Activated CD4-positive, alpha-beta T cell treated with anti-CD3 and anti-CD28 coated beads, Interleukin-2, Interleukin-6, amounts not matched to agents 100 ng/mL and 50 ng/mL, durations not matched to agents 16 hours and 8 hours (primary cell): ENCODE measurements at places on chromosomes 2 and 18.

DNA sequence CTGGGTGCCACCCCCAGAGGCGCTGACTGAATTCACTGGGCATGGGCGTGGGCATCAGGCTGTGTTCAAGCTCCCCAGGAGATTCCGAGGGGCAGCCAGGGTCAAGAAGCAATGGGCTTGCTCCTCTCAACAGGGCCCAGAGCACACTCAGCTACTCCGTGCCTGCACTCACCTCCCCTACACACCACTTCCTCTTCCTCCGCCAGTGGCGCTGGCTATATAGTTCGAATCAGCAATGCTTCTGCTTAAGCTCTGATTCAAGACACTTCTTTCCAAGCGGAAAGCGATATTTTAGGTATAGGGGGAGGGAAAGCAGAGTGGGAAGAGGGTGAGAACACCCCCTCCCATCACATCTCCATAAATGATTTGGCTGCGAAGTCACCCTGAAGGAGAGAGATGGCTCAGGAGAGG, 42.1 kb downstream of the CRACDL start:
- no peak for DNase-seq

GRCh38 chr18:74278058-74278457, 13.7 kb downstream of the CYB5A start:
- no peak for DNase-seq

DNA sequence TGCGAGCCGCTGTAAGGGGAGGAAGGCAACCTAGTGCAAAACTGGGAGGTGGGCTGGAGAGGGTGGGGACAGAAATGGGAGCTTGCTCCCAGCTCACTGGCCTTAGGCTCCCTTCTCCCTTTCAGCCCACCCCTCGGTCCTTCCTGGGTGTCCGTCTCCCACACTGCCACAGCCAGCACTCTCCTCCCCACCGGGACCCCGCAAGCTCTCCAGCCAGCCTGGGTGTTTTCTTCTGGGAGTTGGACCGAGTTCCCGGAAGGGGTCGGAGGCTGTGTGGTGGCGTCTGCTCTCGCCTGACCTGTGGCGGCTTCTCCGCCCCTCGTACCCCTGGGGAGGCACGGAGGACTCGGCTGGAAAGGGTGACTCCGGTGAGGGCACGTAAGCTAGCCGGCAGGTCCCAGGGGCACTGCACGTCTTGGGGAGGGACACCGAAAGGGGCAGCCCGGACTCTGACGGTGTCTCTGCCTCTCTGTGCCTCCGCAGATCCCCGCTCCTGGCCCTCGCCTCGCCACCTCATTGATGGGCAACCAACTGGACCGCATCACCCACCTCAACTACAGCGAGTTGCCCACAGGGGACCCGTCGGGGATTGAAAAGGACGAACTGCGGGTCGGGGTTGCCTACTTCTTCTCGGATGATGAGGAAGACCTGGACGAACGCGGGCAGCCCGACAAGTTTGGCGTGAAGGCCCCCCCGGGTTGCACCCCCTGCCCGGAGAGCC, 1.1 kb downstream of the LRATD1 start:
- no peak for DNase-seq

GRCh38 chr18:13268158-13269012, 49.8 kb downstream of the LDLRAD4 start:
- no peak for DNase-seq

DNA sequence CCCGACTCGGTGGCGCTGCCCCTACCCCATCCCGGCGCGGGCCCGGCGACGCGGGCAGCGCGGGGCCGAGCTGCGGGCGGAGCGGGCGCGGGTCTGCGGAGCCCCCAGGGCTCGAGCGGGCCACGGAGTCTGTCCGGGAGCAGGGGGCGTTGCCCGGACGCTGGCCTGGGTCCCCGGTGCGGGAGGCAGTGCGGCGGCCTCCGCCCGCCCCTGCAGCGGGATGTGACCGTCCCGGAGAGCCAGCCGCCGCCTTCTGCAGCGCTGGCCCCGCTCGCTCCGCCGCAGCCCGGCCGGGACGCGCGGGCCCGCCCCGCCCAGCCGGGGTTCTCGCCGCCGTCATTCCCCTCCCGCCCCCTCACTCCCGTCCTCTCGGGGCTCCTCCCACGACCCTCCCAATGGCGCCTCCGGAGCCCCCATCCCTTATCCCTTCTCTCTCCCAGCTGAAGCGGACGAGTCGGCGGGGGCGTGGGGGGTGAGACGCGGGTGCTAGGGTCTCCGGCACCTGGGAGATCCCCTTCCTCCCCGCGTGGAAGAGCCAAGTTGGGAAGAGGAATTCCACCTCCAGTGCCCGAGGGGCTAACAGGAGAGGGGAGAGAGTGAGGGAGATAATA, at the start of gene FNDC4:
Gene FNDC4, minus strand, starts transcription at position 257 of the 611 bp plus-strand sequence. CDS start 521 bp downstream, outside the sequence.
- no peak for DNase-seq

GRCh38 chr2:103161456-103162289, 399.8 kb downstream of the TMEM182 start:
- DNase-seq, result peak; percentile 36

GRCh38 chr2:70516596-70516995, 37.0 kb downstream of the TGFA start:
- peak; percentile 70 for DNase-seq

DNA sequence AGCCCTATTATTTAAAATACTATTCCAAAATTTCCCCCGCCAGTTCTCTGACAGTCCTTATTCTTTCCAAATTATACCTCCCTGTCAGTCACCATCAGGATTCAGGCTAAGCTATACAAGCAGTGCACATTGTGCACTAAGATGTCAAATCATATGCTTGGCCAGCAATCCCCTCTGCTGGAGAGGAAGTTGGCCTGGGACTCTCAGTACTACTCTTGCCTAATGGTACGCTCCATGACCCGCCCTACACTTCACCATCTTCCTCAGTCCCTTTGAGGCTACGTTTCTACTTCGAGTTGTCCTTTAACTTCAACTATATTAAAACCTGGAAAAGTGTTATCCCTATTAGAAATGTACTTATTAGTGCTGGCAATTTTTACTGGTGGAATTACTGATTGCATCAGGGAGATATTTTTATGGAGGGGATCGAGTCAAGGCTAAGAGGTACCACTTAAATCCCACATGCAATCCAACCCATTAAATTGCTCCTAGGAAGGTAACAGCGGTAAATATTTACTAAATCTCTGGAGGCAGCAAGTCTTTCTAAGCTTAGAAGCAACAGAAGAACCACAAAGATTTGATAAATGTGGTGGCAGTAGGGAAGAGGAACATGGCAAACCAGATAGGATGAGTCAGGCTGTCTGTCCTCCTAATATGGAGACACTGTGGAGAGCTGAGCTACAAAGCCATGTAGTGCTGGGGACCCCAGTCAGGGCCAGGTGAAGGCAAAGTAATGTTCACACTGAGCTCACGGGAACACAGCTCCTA, 2.7 kb downstream of the USP40 start:
- DNase-seq, result no peak

DNA sequence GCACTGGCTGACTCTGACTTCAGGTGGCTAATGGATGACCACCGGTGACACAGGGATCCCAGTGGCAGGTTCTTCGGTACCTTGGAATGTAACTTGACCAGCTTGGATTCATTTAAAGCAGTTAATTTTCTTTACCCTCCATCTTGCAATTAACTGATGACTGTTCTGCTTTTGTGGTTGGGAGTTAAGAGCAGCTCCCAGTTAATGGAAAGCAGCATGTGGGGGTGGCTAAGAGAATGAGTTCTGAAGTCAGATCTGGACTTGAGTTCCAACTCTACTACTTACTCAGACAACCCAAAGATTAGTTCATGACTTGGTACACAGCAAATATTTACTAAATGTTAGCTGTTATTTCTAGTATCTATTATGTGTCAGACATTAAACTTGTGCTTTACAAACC, 58.5 kb downstream of the FAM228A start:
- DNase-seq, result no peak

- DNase-seq, result peak; percentile 76
These were observed at the start of gene KLHL29 for GRCh38 chr2:23384551-23385343. Gene KLHL29, plus strand, starts transcription at chr2:23385179. Its CDS starts 177,018 bp downstream, at chr2:23562197.

- DNase-seq, result no peak
These were observed 74.4 kb downstream of the DDX18 start for GRCh38 chr2:117888897-117889296.

GRCh38 chr2:239789711-239790110, 235.4 kb downstream of the NDUFA10 start:
- no peak for DNase-seq

DNA sequence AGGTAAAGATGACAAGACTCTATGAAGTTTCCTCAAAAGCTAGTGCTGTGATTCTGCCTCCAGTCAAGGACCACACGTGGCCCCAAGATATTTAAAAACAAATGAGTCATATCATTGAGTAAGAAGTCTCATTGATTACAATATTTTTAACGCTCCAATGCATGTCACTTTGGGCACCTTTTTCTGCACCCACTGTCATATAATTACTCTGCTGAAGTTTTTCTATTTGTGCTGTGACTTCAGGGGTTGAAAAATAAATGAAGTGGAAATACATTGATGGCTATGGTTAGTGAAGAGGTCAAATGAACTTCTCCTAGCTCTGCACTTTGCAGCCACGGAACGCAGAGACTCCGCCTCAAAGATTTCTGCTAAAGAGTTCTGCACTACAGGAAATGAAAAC, 344.3 kb upstream of the KYNU start:
- DNase-seq, result no peak

GRCh38 chr2:231017231-231017598, 20.1 kb upstream of the C2orf72 start:
- DNase-seq, result no peak

DNA sequence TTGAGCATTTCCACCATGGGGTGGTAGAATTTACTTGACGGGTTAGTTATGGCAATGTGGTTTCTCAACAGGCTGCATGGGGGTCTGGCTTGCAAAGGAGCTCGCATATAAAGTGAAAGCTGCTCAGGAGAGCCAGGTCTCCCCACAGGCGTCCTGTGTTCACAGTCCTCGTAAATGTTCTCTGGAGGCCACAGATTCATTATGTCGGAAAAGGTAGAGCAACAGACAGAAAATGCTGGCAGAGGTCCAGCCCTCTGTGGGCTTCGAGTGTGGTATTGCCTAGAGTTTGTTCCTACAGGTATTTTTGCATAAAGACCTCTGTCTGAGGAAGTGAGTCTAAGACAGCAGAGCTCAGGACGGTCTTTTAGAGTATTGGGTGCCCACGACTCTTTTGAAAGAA, 96.4 kb downstream of the CDCA7 start:
- no peak for DNase-seq

GRCh38 chr2:44866152-44866551, 75.3 kb upstream of the SIX3 start:
- no peak for DNase-seq

GRCh38 chr18:8339952-8340351, 269.3 kb upstream of the RAB12 start:
- DNase-seq, result no peak

GRCh38 chr2:138503087-138503442, 1.5 kb downstream of the SPOPL start:
- peak; percentile 73 for DNase-seq

GRCh38 chr2:156394033-156394741, 42.0 kb upstream of the GPD2 start:
- DNase-seq, result no peak

- no peak for DNase-seq
These were observed 157.7 kb downstream of the TWIST2 start for GRCh38 chr2:239005586-239005985.

DNA sequence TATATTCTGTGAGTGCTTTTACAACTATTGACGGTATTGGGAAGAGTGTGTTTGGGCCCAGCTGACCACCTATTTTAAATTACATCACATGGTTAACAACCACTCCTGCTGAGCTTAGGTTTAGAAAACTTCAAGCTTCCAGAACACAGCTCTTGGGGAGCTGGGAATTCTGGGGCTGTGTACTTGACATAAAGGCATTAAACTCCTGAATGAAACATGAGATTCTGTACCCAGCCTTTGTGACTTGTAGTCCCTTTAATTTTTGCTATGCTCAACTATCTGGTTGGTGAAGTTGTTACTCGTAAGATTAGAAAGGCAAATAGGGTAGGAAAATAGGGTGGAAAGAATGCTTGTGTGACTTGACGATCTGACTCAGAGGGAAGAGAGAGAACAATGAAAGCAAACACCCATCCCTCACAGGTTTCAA, 66.9 kb downstream of the LTBP1 start:
- no peak for DNase-seq

GRCh38 chr18:37665346-37665745, 99.7 kb upstream of the CELF4 start:
- DNase-seq, result no peak

DNA sequence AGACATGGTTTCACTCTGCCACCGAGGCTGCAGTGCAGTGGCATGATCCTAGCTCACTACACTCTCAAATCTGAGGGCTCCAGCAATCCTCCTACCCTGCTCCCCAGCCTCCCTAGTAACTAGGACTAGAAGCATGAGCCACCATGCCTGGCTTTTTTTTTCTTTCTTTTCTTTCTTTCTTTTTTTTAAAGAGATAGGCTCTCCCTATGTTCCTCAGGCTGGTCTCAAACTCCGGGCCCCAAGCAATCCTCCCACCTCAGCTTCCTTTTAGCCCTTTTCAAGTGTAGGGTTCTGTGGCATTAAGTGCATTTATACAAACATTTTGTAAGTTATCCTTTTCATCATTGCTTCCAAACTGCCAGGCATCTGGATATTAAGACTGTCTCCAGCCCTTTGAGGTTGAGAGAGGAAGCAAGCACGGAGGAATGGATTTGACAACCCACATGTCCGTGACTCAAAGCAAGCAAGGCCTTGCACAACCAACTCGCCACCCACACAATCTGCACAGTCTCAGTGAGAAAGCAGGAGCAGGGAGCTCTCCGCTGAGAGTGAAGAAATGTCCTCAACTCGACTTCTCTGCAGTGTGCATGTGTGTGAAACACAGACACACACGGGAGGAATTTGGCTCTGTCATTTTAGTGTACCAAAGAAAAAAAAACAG, 65.6 kb downstream of the ATP8B1 start:
- no peak for DNase-seq

GRCh38 chr2:215828528-215829184, 184.7 kb downstream of the MREG start:
- peak; percentile 49 for DNase-seq

DNA sequence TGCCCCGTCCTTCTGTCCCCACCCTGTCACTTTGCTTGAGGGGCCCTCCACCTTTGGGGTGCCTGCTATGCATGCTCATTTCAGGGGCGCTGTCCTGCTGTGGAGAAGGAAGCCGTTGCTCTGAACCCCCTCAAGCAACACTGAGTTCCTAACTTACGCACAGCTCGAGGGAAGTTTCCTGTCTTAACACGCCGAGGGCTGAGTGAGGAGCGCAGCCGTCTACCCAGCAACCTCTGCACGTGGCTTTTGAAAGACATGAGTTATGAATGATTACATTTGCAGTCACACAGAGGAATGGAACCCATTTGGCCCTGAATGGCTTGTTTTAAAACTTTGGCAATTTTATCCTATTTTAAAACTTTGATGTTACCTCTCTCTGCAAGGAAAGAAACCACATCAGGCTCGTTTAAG, 14.0 kb downstream of the RAMP1 start:
- DNase-seq, result no peak

DNA sequence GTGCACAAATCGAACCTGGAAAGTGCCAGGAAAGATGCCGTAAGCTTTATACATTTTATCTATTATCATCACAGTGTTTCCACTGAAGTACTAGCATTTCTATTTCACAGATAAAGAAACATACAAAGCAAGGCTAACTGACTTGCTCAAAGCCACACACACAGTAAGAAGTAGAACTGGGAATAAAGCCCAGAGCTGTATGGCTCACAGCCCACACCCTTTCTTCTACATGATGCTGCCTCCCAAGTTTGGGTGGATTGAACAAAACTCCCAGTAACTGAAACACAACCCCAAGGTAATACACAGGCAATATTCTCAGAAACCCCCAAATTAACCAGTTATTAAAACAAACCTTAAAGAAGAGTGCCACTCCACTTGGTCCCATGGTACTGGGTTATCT, 11.2 kb downstream of the SAP130 start:
- no peak for DNase-seq
